IMR-90 (cell line): ENCODE measurements at places on chromosomes 6 and 20. TPM values are rescaled to one million over a fixed set of nuclear protein-coding genes. Genes with fewer than 3 reads are reported as not detected.
A peak's percentile ranks its signal among the peaks of the same experiment; 100 is the strongest.

The RAD21L1 gene
- total RNA-seq = under 0.01 TPM in 1 of 2 replicates, not detected in the other

The DDO gene
- total RNA-seq = 0.18 and 0.28 TPM in 2 replicates

GRCh38 chr6:131532580-131533039 lies 40.4 kb upstream of the ARG1 start:
- peak; percentile 4 for DNase-seq

DNA sequence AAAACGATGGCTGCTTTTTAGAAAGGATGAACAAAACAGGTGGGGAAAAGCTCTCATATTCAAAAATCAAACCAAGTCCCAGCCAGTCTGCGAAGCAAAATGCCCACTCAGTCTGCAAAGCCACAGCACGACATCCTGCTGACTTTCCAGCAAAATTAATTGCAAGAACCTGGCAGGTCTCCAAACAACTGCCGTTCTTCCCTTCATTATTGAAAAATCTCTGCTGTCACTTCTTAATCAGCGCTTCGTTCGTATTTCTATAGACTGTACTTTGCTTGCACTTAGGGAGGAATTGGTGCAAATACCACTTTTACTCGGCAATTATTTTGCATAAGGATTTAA lies 222.4 kb downstream of the CBLN4 start:
- no peak for DNase-seq
